Stimulated activated CD8-positive, alpha-beta memory T cell treated with anti-CD3 and anti-CD28 coated beads, Interleukin-4, amount 100 ng/mL, for 1 hour (primary cell): ENCODE measurements at places on chromosomes 12 and 14.

DNA sequence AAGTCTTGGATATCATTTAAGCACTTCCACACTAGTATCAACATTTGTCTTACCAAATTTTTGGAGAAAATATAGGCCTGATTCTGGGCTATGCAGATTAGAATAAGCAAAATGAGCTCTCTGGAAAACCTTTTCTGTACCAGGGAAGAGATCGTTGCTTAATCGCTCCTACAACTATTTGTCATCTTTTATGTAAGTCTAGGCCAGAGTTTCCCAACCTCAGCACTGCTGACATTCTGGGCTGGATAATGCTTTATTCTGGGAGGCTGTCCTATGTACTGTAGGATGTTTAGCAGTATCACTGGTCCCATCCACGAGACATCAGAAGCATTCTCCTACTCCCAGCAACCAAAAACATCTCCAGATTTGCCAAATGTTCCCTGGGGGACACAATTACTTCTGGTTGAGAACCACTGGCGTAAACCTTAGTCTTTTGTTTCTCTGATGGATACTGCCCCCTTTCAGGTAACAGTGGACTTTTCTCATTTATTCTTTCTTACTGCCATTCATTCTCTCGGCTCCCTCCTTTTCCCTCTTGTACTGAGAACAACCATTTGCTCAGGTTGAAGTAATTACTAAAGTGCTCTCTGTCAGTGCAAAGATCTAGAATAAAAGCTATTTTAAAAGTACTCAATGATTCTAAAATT lies 316.9 kb upstream of the E2F7 start:
- no peak for DNase-seq

- no peak for DNase-seq
These were observed 66.5 kb downstream of the TRAFD1 start for GRCh38 chr12:112191840-112192321.

- DNase-seq: no peak
These were observed 42.4 kb downstream of the GLRX5 start for GRCh38 chr14:95577067-95577800.

- no peak for DNase-seq
These were observed 2.8 kb upstream of the CDKL1 start for GRCh38 chr14:50399251-50400032.

DNA sequence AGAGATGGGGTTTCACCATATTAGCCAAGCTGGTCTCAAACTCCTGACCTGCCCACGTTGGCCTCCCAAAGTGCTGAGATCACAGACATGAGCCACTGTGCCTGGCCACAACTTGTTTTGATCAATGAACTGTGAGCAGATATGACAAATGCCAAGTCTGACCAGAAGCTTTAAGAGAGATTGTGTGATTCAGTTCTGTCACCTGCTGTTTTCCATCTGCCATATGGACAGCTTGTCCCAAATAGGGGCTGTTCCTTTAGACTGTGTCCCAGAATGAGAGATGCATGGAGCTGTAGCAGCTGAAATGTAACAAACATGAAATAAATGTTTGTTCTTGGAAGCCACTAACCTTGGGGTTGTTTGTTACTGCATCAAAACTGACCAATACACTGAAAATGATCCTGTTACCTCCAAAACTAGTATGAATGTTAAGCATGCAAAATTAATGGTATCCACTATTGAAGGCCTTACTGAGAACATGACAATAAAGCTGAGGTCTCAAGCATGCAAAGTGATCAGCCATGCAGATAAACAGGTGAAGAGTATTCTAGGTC lies 65.9 kb upstream of the MED13L start:
- no peak for DNase-seq

DNA sequence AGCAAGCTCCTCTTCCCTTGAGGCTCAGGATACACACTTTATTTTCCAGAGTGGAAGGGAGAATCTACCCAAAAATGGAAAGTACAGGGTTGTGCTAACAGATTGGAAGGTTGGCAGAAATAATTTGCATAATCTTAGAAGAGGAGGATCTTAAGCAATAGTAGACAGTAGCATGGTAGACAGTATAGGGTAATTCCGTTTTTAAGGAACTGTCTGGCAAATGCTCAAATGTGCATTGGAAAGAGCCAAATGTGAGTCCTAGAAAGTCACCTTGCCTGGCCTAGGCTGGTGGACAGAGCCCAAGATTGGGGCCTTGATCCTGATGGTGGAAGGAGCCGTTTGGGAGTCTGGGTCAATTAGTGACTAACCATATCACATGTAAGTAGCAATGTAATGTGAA lies 13.1 kb upstream of the CARMIL3 start:
- no peak for DNase-seq

- no peak for DNase-seq
These were observed 11.5 kb upstream of the PLEK2 start for GRCh38 chr14:67423424-67423823.

- no peak for DNase-seq
These were observed 49.9 kb upstream of the DYRK2 start for GRCh38 chr12:67598598-67598997.

DNA sequence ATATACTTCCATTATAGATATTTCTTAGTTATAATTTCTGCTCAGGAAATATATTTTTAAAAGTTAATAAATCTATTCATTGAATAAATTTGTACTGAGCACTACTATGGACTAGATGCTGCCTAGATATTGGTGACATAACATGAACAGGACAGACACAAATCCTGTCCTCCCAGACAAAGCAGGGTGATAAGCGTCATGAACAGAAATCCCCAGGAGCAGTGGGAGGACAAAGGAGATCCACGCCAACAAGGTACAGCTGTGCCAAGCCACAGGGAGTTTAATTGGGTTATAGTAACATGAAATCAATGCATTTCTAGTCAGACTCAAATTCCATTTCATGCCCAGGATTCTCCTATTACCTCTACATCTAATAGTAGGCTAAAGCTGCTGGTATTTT lies 171.8 kb upstream of the CPNE8 start:
- no peak for DNase-seq
